ENCODE measurements at places on chromosomes 1 and 21.

DNA sequence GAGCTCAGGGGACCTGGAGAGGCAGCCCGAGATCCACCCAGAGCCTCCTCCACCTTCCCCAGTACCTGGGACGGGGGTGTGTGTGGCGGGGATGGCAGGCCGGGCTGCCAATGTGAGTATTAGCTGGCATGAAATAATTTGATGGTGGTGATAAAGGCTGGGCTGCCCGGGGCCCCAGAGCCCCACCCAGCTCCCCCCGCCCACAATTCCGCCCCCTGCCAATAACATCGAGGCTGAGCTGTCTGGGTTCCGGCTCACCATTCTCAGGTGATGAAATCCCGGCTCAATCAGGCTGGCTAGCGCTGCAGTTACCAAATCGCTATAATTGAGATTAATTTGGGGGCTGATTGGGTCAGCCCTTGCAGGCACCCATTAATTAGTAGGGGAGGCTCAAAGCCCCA is 103.8 kb upstream of the CASZ1 start:
- DNase-seq, result no peak

DNA sequence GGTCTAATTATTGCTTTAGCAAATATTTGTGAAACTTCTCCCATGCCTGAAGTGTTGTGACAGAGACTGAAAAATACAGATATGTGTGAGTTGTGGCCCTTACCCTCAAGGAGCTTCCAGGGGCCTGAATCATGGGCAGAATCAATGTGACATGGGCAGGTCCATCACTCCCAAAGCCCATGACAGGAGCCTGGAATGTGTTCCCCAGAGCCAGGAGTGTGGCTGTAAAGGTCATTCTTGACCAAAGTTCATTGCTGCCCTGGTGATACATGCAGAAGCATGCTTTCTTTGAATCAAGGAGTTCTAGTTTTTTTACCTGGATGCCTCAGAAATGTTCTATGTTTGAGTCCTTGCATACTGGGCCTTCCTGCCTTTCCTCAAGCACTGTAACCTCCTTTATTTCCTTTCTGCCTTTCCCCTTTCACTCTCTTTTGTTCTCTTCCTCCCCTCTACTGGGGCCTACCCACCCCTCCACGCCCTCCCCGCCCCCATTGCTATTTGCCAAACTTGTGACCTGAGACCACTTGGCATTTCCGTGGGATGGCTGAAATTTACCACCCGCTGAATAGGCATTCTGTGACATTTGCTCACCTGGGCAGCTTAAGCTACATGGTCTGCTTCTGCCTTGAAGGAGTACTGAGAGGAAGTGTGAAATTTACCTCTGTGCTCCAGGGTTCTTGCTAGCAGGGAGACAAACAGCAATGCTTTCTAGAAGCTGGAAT is 19.7 kb downstream of the PBX1 start:
- DNase-seq, result no peak

GRCh38 chr1:157245823-157246222 is 107.6 kb upstream of the ETV3 start:
- no peak for DNase-seq

GRCh38 chr21:42676808-42677207 is 23.4 kb downstream of the PDE9A start:
- no peak for DNase-seq

- DNase-seq, result no peak
These were observed 24.4 kb downstream of the C4BPA start for GRCh38 chr1:207128336-207128921.

- DNase-seq, result no peak
These were observed 483.9 kb downstream of the DISC1 start for GRCh38 chr1:232110281-232111090.

- no peak for DNase-seq
These were observed 149.3 kb upstream of the WNT4 start for GRCh38 chr1:22292011-22292788.

DNA sequence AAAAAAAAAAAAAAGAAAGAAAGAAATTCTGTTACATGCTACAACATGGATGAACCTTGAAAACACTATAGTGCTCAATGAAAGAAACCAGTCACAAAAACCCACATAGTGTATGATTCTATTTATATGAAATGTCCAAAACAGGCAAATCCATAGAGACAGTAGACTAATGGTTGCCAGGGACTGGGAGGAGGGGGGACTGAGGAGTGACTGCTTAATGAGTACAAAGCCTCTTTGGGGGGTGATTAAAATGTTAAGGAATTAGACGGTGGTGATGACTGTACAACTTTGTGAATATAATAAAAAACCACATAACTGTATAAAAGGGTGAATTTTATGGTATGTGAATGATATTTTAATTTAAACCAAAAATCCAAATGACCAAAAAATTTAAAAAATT is 116.0 kb upstream of the GUCA2B start:
- no peak for DNase-seq

GRCh38 chr1:32953495-32953894 is 11.1 kb downstream of the RNF19B start:
- DNase-seq, result no peak

- no peak for DNase-seq
These were observed 169.3 kb upstream of the NR5A2 start for GRCh38 chr1:199858171-199858570.

DNA sequence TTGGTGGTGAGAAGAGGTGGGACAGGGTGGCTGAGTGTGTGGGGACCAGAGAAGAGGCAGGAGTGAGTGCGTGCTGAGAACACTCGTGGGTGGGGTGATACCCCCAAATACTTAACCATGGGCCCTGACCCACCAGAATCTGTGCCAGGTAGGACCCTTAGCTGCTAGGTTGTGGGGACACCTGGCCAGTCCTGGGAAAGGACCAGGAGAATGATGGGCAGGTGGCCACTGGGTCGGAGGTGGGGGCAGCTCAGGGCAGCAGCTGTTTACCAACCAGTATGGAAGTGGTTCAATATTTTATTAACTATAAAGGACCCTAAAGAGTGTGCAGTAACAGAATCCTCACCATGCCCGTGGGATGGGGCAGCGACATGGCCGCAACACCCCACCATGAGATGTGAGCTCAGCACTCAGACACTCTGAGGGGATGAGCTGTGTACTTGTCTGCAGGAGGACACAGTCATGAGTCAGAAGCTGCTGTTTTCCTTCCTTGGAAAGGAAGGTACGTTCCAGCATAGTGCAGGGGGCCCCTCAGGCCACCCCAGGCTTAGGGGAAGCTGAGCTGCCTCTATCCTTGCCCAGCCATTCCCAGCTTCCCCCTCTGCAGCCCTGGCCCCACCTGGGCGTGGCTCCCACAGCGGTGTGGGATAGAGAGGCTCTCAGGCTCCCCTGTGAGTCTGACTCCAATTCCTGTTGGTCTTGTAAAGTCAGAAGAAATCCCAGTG is 25.4 kb downstream of the TEX35 start:
- no peak for DNase-seq

GRCh38 chr1:59475737-59476136 is 178.8 kb downstream of the FGGY start:
- no peak for DNase-seq

DNA sequence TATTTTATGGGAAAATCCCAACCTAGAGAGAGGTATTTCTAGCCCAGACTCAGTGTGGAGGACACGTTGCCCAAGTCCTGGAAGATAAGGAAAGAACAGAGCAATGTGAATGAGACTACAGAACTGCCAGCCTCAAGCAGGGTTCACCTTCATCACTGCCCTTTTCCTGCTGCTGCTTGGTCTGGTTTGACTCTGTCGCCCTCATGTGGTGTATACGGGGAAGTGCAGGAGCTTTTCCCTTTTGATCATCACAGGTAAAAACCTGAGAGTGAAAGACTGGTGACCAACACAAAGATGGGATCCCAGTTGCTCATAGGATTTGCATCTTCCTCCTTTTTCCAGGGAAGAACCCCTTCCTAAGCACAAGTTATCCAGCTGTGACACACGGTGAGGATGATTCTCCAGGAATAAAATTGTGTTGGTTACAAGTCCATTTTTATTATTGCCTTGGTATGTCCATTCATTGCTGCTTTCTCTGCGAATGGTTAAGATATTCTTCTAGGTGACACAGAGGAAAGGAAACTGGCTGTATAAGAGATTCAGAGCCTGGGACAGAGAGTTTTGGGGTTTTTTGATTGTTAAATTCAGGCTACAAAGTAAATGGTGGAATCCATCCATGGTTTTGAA is 89.5 kb upstream of the CD53 start:
- no peak for DNase-seq

DNA sequence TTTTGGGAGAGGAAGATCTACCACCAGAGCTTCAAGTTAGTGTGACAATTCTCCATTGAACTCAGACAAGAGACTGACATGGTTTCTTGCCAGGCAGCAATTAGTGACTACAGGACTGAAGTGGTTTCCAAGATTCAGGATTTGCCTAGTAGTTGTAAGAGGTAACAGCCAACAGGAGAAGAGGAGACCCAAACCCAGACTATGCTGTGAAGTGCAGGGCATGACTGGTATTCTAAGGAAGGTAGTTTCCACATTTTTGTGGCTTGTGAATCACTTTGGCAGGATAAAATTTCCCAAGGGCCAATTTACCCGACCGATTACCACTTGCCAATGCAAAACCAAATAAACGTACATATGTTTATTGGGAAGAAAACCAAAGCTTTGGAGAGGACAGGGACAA is 14.7 kb upstream of the RAP1A start:
- no peak for DNase-seq

GRCh38 chr1:3657096-3657475 is 4.8 kb downstream of the TP73 start:
- no peak for DNase-seq

GRCh38 chr1:54229281-54229891 is 29.4 kb downstream of the MRPL37 start:
- DNase-seq, result no peak

DNA sequence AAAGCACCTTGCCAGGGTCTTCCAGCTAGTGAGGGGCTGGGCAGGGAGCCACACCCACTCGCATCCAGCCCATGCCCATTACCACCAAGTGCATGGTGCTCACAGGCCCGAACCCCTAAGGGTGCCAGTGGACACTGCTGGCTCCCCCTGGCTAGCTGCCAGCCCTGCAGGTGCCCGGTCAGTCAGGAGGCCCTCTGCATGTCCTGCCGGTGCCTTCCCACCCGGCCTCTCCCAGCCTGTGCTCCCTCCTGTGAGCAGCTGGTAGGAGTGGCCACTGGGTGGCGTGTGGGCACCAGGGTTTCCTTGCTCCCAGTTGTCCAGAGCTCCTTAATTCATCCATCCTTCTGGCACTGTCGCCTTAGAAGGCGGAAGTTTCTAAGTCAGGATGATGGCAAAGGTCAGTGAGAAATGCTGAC is 33.4 kb downstream of the QSOX1 start:
- peak; percentile 53 for DNase-seq

DNA sequence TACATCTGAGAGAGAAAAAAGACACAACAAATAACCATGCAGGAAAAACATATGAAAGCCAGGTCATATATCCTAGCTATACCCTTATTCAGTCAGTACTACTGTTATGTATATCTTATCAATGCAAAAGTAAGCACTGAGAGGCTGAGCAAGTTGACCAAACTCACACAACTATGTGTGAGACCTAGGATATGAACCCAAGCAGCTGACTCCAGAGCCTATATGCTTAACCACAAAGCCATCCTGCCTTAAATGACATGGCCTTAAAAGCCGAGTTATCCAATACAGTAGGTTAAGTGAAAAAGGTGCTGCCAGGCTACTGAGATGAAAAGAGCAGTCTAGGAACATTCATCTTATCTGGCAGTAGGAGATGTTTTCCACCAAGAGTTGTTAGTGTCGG is 151.6 kb downstream of the RERE start:
- DNase-seq, result no peak

DNA sequence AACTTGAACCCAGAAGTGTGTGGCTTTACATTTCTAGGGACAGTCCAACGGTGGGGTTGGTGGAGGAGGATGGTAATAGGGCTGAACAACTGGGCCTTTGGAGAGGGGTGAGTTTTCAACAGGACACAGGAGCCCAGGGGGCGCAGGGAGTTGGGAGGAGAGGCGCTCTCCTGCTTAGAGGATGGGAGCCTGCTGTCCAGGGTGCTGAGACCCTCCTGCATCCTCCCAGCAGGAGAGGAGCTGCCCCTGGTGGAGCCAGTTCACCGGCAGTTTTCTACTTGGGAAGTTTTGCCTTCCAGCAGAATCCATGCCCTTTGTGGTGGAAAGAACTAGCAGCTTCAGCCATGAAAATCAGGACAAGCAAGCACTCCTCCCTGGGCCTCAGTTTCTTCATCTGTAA is 8.6 kb downstream of the KCNC4 start:
- no peak for DNase-seq

DNA sequence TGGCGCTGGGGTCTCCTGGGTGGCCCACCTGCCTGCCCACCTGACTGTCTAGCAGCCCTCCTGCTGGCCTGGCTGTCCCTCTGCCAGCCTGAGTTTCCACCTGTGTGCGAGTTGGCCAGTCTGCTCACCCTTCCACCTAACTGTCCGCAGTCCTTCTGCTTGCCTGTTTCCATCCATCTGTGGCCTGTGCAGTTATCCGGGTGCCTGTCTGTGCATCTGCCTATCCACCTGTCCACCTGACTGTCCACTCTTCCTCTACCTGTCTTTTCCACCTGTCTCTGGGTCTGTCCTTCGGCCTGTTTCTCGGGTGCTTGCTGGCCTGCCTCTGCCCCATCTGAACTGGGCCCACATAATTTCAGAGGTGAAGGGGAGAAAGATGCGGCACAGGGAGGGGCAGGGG is 1.9 kb downstream of the KCNQ4 start:
- no peak for DNase-seq

DNA sequence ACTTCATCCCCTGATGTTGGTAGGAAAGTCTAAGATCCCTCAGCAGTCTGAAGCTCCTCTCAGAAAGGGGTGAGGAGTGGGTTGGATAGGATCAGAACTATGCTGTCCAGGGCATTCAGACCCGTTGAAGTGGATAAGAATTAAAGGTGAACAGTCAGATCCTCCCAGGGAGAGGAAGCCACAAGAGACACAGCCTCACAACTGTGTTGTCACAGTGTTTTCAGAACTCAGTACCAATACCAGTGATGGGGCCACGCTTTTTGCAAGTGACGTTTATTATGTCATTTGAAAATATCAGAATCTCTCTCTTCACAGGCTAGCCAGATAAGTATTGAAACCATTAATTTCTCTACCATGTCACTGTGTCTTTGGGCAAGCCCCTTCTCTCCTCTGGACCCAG is 15.4 kb upstream of the EPS15 start:
- no peak for DNase-seq

- no peak for DNase-seq
These were observed 139.6 kb downstream of the ZNF644 start for GRCh38 chr1:90882221-90882620.

- DNase-seq, result no peak
These were observed 63.7 kb downstream of the HLCS start for GRCh38 chr21:36902793-36903192.

- no peak for DNase-seq
These were observed 18.7 kb downstream of the ZSWIM5 start for GRCh38 chr1:45187725-45188124.

- no peak for DNase-seq
These were observed 4.3 kb downstream of the METTL13 start for GRCh38 chr1:171785766-171786165.

- DNase-seq, result no peak
These were observed 22.0 kb downstream of the LYPD8 start for GRCh38 chr1:248733566-248733965.

Measured in GM12892 (cell line).